ENCODE measurements at places on chromosomes 16 and 17. TPM values are rescaled to one million over a fixed set of nuclear protein-coding genes. Genes with fewer than 3 reads are reported as not detected.
A peak's percentile ranks its signal among the peaks of the same experiment; 100 is the strongest.

- DNase-seq: no peak
- no peaks in the 10 kb centered on the region for H3K36me3 ChIP-seq
- no peaks in the 10 kb centered on the region for H3K4me1 ChIP-seq
- H3K27me3 ChIP-seq: no peaks in the 10 kb centered on the region
- no peak overlapping the region for H3K4me3 ChIP-seq
These were observed 21.0 kb downstream of the RAB11FIP4 start for GRCh38 chr17:31412511-31412910.

DNA sequence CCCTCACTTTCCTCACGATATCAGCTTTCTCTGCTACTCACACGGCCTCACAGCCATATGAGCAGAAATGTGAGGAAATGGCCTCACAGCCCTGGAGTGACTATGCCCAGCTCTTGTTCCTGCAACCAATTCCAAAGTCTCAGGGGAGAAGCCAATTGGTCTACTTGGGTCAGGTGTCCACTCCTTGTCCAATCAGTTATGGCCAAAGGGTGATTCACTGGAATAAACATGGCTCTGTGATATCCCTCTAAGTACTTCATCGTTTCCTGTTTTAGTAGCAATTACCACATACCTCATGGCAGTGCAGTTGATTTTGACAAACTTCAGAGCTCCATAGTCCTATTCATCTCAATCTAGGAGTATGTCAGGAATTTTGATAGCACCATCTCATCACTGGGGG is 195.4 kb downstream of the KATNIP start:
- no peak overlapping the region for H3K27ac ChIP-seq
- H3K36me3 ChIP-seq: no peaks in the 10 kb centered on the region
- no peak for DNase-seq
- H3K4me1 ChIP-seq: peaks cover 10% of the 10 kb centered on the region
- no peak overlapping the region for H3K4me3 ChIP-seq

DNA sequence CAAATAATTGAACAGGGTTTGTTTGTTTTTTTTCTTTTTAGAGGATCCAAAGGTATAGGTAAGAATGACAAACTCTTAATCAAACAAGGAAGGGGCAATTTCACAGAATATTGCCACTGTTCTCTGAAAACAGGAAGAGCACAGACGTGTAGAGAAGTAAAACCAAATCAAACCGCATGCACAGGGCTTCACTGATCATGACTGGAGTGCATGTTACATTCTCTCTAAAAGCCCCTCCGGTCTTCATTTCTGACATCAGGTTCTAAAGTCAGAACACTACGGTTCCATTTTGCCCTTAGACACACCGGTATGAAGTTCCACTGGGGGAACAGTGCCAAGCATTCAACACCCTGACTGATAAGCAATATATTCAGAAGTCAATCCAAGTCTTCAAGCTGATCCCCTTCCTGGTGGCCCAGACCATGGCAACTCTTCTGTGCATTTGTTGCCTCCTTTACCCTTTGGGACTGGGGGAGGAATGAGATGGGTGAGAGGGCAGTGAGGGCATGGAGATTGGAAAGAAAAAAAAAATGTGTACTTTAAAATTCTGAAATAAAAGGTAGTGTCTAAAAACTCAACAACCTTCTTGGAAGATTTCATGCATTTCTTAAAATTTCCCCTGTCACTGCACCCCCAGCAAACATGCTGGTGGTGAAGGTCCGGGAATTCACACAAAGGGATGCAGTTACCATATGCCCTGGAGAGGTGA is 1.4 kb downstream of the MMD start:
- H3K27me3 ChIP-seq: peaks cover 12% of the 10 kb centered on the region
- H3K27ac ChIP-seq: no peak overlapping the region
- peak overlapping the region; percentile 92 for H3K4me3 ChIP-seq
- DNase-seq: no peak
- H3K36me3 ChIP-seq: no peaks in the 10 kb centered on the region

- no peaks in the 10 kb centered on the region for H3K4me1 ChIP-seq
- no peak for DNase-seq
- H3K4me3 ChIP-seq: no peak overlapping the region
- no peak overlapping the region for H3K27ac ChIP-seq
These were observed 82.1 kb upstream of the CNTNAP4 start for GRCh38 chr16:76195056-76195455.

GRCh38 chr17:30351735-30352134 is 17.9 kb upstream of the TMIGD1 start:
- no peak for DNase-seq
- no peaks in the 10 kb centered on the region for H3K36me3 ChIP-seq
- H3K4me1 ChIP-seq: no peaks in the 10 kb centered on the region
- no peak overlapping the region for H3K4me3 ChIP-seq
- no peak overlapping the region for H3K27ac ChIP-seq

GRCh38 chr17:80261159-80261894 is 675 bp downstream of the RNF213 start:
- H3K4me1 ChIP-seq: peaks cover 25% of the 10 kb centered on the region
- H3K4me3 ChIP-seq: peak overlapping the region; percentile 89
- peaks cover 7% of the 10 kb centered on the region for H3K36me3 ChIP-seq
- peak overlapping the region; percentile 96 for H3K27ac ChIP-seq
- DNase-seq: peak; percentile 81
- H3K27me3 ChIP-seq: no peaks in the 10 kb centered on the region

DNA sequence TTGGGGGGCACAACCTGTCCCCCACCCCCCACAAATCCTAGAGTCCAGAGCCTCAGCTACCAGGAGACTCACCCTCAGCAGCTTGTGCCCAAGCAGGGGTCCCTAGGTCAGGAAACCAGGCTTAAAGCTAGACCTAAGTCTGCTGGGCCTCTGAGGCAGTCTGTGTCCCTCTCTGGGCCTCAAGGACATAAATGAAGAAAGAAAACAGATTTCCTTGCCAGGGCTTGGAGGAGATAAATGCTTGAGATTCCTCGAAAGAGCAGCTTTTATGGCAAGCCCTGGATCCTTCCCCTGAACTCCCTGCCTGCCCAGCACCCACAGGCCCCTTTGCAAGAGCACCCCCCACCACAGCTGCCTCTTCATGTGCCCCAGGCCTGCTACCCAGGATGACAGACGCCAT is 3.3 kb downstream of the SRCIN1 start:
- H3K27me3 ChIP-seq: no peaks in the 10 kb centered on the region
- no peak overlapping the region for H3K27ac ChIP-seq
- peaks cover 10% of the 10 kb centered on the region for H3K4me1 ChIP-seq
- no peaks in the 10 kb centered on the region for H3K36me3 ChIP-seq
- H3K4me3 ChIP-seq: no peak overlapping the region

DNA sequence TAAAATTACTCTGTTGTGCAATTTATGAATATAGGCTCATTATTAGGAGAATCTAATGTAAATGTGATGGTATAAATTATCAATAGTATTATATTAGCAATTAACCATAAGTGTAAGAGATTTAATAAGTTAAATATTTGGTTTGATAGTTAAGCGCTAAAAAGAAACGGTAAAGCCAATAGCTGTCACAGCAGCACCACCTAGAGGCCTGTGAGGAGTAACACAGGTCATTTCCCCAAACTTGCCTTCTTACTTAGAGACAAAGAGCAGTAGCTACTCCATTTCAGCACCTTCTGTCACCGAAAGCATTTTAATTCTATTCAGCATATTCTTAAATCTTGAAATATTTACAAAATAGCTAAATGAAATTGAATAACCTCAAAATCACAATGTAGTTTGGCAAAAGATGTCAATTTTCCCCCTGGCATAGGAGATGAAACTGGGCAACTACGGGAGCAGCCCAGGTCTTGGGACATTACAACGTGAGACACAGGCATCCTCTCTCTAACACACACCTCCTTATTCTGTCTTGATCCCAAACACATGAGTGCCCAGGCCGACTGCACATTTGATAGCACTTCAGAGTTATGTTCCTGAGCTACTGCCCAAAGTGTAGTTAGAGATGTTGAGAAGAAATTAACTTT is 14.3 kb upstream of the DYNLRB2 start:
- peak; percentile 71 for DNase-seq
- H3K36me3 ChIP-seq: no peaks in the 10 kb centered on the region
- H3K4me3 ChIP-seq: peak overlapping the region; percentile 38
- H3K4me1 ChIP-seq: 0 out of 2 replicates have a peak, but pooled peaks cover 4% of the 10 kb centered on the region
- no peak overlapping the region for H3K27ac ChIP-seq
- no peaks in the 10 kb centered on the region for H3K27me3 ChIP-seq

DNA sequence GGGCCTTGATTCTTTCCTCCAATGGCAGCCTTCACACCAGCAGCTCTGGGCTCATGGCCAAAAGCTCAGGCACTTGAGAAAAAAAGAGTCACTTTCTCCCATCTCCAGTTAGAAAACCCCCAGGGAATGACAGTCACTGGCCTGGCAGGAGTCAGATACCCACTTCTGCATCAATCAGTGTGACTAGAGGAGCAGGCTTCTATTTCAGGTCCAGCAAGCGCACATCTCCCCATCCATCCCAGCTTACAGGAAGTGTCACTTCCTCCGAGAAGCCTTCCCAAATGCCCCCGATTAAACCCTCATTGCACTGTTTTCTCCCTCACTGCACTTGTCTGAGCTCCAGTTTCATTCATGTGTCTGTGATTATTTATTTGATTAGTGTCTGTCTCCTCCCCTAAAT is 30.4 kb upstream of the CCL1 start:
- H3K27me3 ChIP-seq: no peaks in the 10 kb centered on the region
- no peak for DNase-seq
- no peaks in the 10 kb centered on the region for H3K4me1 ChIP-seq
- H3K36me3 ChIP-seq: no peaks in the 10 kb centered on the region
- H3K27ac ChIP-seq: no peak overlapping the region

DNA sequence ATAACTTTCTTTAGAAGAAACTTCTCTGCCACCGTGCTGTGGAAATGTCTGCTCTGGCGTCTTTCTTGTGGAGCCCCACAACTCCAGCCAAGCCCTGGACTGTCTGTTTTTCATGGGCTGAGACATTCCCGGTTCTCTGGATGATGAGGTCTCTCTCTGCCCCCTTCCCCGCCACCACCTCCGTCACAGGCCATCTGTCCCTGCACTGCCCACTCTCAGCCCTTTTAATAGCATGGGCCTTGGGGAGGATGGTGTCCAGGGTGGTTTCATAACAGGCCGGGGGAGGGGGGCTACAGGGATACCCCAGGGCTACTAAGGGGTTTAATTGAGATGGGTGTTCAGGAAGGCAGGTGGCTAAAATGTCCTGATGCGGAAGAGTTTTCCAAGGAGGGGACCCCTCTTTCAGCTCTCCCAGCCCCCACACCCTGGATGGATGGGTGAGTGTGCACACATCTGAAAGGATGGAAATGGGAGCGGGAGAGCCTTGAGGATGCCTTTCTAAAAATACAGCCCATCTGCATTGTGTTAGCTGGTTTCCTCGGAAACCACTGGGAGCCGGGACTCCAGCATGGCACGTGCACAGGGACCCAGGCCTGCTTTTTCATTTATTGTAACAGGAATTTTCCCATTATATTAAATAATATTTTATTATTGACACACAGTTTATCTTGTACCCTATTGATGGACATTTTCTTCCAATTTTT is 14.6 kb upstream of the NDRG4 start:
- H3K36me3 ChIP-seq: no peaks in the 10 kb centered on the region
- H3K4me3 ChIP-seq: no peak overlapping the region
- DNase-seq: no peak
- no peaks in the 10 kb centered on the region for H3K27me3 ChIP-seq

GRCh38 chr16:84327926-84328505 is 33.3 kb downstream of the WFDC1 start:
- DNase-seq: no peak
- no peaks in the 10 kb centered on the region for H3K4me1 ChIP-seq
- H3K4me3 ChIP-seq: no peak overlapping the region
- no peaks in the 10 kb centered on the region for H3K27me3 ChIP-seq
- no peaks in the 10 kb centered on the region for H3K36me3 ChIP-seq

DNA sequence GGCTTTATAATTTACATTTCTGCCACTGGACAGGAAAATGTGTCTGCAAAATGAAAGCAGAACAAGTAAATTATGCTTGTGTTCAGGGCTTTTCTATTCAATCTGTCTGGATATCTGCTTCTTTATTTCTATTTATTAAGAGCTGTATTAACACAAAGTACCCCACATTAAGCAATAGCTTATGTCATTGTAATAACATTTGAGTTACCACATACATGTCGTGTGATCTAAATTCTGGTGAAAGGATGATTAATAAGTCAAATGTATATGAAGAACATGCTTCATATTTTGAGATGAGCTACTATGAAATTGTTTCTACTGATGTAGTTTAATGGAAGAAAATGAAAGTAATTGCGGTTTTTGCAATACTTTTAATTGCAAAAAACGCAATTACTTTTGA is 238.2 kb downstream of the KCNJ2 start:
- no peak overlapping the region for H3K4me3 ChIP-seq
- no peak for DNase-seq
- H3K27ac ChIP-seq: no peak overlapping the region
- H3K36me3 ChIP-seq: no peaks in the 10 kb centered on the region
- peaks cover 24% of the 10 kb centered on the region for H3K4me1 ChIP-seq

GRCh38 chr16:70568601-70569237 is 45.1 kb downstream of the SF3B3 start:
- no peak for DNase-seq
- no peaks in the 10 kb centered on the region for H3K4me1 ChIP-seq
- H3K27me3 ChIP-seq: no peaks in the 10 kb centered on the region
- H3K4me3 ChIP-seq: no peak overlapping the region
- H3K36me3 ChIP-seq: peaks cover 70% of the 10 kb centered on the region

DNA sequence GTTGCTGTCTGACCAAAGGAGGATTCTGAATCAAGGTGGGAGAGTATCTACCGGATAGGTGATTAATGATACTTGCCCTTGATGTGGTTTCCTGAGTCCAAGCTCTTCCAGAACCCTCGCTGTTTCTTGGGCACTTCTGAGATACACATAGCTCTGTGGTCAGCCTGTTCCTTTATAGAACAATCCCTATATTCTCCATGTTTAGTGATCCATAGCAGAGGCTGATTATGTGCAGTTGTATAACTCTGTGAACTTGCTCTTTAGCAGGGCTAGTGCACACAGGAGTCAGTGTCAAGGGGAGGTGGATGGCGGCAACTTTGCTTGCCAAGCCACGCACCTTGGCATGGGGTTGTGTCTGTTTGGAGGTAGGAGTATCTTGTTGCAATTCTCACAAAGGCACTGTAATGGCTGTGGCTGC is 36.1 kb downstream of the ARL4D start:
- peak; percentile 82 for DNase-seq
- peaks cover 18% of the 10 kb centered on the region for H3K4me1 ChIP-seq
- H3K27me3 ChIP-seq: no peaks in the 10 kb centered on the region
- H3K27ac ChIP-seq: peak overlapping the region; percentile 84

- H3K27ac ChIP-seq: peak overlapping the region; percentile 96
- DNase-seq: peak; percentile 100
- H3K27me3 ChIP-seq: no peaks in the 10 kb centered on the region
These were observed 8.5 kb downstream of the ITGA3 start for GRCh38 chr17:50064253-50065001.

GRCh38 chr16:88387941-88388627 is 5.3 kb downstream of the ZNF469 start:
- peaks cover 22% of the 10 kb centered on the region for H3K4me1 ChIP-seq
- no peaks in the 10 kb centered on the region for H3K27me3 ChIP-seq
- no peaks in the 10 kb centered on the region for H3K36me3 ChIP-seq
- H3K4me3 ChIP-seq: peak overlapping the region; percentile 35

The NACA2 gene
- not detected for total RNA-seq

The SLC43A2 gene
- total RNA-seq: 6.2 TPM

The CEP131 gene
- total RNA-seq: 48.0 TPM

The CDH13 gene
- 0.36 TPM for total RNA-seq

The ZPBP2 gene
- total RNA-seq: not detected

The TMEM106A gene
- total RNA-seq: not detected

The SOST gene
- not detected for total RNA-seq
